ENCODE measurements at places on chromosomes 2 and 18.
A peak's percentile ranks its signal among the peaks of the same experiment; 100 is the strongest.

DNA sequence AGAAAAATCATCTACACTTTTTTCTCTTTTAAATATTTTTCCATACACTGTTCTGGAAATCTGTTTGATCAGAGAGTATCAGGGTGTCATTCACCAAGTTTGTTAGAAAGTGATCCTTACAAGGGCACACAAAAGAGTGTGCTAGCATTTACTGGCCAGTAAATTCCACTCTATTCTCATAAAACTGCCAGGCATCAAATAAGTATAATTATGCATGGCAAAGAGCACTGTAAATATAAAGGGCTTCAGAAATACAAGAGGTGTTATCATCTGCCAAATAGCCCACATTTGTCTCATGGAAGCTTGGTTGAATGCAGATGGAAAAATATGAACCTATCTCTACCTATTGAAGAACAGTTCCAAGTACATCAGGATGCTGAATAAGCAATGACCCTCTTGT, 847.3 kb upstream of the ACVR2A start:
- DNase-seq = no peak

GRCh38 chr2:67802291-67802690, 260.5 kb downstream of the C1D start:
- DNase-seq = no peak

GRCh38 chr2:219769090-219769910, 141.9 kb downstream of the SLC4A3 start:
- no peak for DNase-seq

GRCh38 chr2:8514796-8515758, 166.8 kb upstream of the ID2 start:
- DNase-seq = peak; percentile 25

DNA sequence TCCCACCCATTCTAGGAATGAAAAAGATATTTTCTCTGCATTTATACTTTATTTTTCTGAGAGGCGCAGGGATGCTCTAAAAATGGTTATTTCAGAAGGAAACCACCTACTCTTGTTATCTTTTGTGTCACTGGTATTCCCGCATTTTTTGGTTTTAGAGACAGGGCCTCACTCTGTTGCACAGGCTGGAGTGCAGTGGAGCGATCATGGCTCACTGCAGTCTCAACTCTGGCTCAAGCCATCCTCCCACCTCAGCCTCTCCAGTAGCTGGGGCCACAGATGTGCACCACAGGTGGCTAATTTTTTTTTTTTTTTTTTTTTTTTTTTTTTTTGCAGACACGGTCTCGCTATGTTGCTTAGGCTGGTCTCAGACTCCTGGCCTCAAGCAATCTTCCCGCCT, 135.9 kb downstream of the NCK2 start:
- DNase-seq = no peak

GRCh38 chr2:157404363-157404762, 39.5 kb downstream of the CYTIP start:
- no peak for DNase-seq

DNA sequence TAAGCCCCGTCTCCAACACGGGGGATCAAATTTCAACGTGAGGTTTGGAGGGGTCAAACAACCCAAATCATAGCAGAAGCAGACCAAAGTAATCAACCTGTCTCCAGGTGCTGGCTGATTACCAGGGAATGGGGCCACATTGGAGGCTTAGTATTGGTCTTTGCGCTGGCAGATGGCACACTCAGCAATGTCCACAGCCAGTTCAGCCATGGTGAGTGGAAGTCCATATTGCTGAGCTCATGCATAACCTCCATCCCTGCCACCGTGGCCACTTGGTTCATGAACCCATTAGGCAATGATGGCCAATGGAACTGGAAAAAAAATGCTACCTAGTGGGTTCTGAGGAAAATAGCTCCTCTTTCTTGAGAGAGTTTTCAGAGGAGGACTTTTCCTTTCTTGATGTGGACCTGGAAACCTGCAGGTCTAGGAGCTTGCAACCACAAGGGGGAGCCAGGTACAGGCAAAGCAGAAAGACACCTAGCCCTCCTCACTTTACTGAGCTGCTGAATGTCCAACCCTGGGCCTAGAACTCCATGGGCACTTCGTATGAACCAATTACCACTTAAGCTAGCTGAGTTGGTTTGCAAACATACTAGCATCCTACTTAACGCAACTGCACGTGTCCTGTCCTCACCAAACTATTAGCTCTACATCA, 128.0 kb upstream of the GYPC start:
- peak; percentile 43 for DNase-seq

DNA sequence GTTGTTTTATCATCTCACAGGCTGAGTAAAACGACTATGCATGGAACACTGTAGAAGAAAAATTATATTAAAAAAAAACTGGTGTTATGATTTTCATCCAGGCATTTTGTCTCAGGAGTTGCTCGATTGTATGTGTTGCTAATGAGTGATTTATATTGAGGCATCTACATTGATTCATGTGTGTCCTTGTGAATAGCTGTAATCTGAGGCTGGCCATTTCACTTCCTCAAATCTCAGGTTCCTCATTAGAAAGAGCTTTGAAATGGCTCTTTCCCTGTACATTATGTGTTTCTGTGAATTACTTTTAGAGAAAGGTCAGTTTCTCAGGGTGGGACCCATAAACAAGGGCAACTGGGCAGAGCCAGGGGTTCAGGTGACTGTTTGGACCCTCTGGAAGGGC, 2.3 kb downstream of the IL18R1 start:
- DNase-seq = no peak

- no peak for DNase-seq
Observed at GRCh38 chr2:29425866-29426265, 310.7 kb downstream of the CLIP4 start.

- peak; percentile 10 for DNase-seq
Observed at GRCh38 chr18:49819823-49820671, 6.7 kb upstream of the ACAA2 start.

DNA sequence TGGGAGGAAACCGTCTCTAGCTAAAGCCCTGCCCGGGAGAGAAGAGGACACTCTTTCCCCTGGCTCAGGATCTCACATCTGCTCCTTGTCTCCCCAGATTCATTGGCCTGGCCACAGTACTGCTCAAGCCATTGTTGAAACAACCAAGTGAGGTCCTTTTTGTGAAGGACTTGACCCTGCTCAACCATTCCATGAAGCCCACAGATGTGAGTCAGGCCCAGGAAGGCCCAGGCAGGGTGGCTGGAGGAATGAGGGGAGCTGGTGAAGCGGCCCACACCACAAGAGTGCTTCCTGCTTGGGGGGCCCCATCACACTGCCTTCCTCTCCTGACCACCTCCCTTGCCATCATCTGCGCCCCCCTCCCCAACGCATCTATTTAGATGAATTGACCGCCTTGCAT, 5.1 kb downstream of the FER1L5 start:
- DNase-seq = no peak

DNA sequence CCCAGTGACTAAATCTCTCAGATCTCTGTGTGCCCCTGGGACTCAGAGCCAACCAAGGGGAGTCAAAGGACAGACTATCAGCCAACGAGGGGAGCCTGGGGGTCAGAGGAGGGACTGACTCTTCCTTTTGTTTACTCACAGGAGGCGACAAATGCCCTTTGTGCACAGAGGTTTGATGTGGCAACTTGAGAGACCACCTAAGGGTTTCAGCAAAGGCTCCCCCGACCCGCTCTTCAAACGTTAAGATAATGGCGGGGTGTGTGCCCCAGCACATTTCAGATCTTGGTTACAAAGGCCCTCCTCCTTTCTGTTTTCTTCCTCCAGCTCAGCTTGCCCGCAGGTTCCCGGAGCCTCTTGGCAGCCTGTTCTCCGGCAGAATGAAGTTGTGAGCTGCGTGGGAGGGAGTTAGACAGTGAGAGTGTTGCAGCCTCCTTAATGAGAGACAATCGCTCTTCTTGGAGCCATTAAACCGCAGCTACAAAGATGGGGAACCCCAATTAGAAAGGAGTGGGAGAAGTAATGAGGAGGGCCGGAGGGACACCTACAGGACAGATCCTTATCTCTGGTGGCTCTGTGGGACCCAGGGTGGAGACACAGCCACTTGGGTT, 76.2 kb downstream of the KIAA2012 start:
- DNase-seq = no peak

- DNase-seq = no peak
Observed at GRCh38 chr2:41779888-41780287, 267.9 kb upstream of the PKDCC start.

GRCh38 chr18:10064267-10064666, 150.5 kb downstream of the VAPA start:
- DNase-seq = no peak

GRCh38 chr2:187313831-187314230, 134.2 kb downstream of the CALCRL start:
- no peak for DNase-seq

GRCh38 chr2:160442603-160443002, 51.0 kb downstream of the RBMS1 start:
- DNase-seq = no peak

GRCh38 chr2:170950221-170950761, 21.2 kb downstream of the GORASP2 start:
- DNase-seq = no peak

DNA sequence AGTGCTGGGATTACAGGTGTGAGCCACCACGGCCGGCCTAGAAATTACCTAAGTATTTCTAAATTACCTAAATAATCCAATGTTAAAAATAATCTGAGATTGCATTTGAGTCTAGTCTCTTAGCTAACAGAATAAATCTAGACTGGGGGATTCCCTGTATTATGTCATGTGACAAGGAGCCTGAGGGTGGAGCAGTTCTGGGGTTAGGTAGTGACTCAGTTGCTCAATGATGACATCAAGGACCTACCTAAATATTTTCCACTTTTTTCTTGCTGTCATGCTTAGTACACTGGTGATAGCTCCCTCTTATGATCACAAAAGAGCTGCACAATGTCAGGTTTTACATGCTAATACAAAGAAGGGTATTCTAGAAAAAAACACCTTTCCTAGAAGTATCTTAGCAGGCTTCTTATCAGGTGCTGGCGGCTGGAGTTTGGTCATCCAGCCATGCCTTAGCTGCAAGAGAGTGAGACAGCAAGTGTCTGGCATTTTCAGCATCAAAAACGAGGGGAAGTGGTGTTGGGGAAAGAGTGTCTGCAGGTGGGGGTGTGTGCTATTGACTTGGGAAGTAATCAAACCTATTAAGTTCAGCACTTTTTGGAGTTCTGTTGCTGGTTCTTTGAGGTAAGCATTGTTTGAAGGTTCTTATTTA, 17.5 kb upstream of the CEP192 start:
- DNase-seq = no peak

- DNase-seq = no peak
Observed at GRCh38 chr18:70848329-70848728, 559.5 kb downstream of the SOCS6 start.

DNA sequence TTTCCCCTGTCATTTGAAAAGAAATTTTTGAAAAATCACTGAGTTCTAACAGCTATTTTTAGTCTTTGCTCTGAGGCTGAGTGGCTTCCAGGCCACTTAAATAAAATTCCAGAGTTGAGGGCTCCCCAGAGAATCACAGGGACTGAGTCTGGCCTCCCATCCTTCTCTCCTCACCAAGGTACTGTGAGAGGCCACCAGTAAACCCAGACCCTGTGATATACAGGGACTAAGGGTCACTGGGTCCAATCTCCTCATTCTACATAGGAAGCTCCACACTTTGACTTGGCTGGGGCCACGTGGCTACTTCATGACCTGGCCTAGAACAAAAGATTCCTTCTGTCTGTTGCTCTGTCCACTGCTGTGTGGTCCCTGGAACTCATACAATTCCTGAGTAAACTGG, 123.2 kb upstream of the CDCA7 start:
- no peak for DNase-seq

DNA sequence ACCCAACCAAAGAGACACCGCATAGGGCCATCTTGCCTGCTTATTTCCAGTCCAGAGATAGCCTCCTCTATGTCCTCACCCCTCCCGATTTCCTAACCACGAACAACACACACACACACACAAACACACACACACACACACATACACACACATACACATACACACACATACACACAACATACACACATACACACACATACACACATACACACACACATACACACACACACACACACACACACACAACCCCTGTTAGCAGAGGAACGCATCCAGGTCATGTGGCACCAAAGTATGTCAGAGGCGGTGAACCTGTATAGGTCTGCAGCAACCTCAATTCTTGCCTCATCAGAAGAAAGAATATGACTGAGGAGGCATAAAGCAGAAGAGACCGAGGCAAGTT, 18.5 kb upstream of the DNER start:
- DNase-seq = no peak

- no peak for DNase-seq
Observed at GRCh38 chr2:23219666-23220065, 165.3 kb upstream of the KLHL29 start.

GRCh38 chr2:147464737-147465357, 380.0 kb upstream of the ACVR2A start:
- DNase-seq = no peak

DNA sequence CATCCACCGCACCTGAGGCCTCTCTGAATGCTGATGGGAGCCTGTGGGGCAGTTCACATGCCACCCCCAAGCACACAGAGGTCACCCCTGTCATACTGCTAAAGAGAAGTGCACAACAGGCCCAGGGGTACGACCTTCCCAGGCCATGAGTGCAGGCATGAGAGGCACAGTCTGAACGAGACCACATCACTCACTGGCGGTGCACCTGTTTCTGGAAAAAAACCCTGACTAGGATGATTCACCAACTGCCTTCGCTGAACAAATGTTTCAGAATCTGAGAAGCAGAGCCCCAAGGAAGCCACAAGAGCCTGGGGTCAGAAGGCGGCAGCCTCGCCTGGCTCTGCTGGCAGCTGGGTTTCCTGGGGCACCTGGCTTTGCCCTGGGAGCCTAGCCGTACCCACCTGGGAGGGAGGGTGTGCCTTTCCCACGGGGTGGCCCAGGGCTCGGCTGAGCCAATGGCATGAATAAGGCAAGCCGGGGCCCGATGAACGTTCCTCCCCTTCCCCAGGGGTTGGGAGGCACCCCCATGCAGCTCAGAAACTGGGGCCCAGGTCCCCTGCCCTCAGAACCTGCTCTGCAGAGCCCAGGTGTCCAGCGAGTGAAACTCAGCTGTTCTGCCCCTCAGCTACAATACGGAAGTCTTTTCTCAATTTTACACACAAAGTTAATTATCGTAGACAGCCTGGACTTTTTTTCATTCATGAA, 73.8 kb downstream of the HDAC4 start:
- peak; percentile 53 for DNase-seq

DNA sequence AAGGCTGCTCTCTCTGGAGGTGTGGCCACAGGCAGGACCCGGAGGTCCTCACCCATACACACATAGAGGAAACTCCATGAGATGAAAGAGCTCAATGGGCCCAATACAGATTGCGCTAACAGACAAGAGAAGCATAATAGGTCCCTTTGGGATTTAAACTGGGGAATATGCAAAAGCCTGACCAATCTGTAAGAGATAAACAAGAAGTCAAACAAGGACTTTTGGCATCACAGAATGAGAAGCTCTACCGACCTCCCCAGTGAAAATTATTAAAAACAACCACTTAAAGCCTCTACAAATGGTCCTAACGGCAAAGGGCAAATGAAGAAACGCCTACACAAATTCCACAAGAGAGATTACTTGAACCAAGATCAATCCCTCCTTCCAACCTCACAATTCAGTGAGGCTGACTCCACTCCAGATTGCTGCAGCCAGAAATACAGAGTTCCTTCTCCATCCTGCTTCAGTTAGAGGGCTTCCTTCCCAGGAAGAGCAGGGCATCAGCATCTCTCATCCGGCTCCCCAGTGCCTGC, 10.8 kb downstream of the IWS1 start:
- no peak for DNase-seq
